ENCODE measurements at places on chromosomes 1 and 21.
A peak's percentile ranks its signal among the peaks of the same experiment; 100 is the strongest.

- peaks cover 42% of the 10 kb centered on the region for H3K4me1 ChIP-seq
- H3K27ac ChIP-seq = no peak overlapping the region
- H3K36me3 ChIP-seq = no peaks in the 10 kb centered on the region
- no peaks in the 10 kb centered on the region for H3K27me3 ChIP-seq
These were observed 42.6 kb downstream of the RSPH1 start for GRCh38 chr21:42453224-42453985.

- H3K27me3 ChIP-seq = no peaks in the 10 kb centered on the region
- H3K36me3 ChIP-seq = peaks cover 4% of the 10 kb centered on the region
- peaks cover 60% of the 10 kb centered on the region for H3K4me1 ChIP-seq
- no peak for DNase-seq
- peak overlapping the region; percentile 17 for H3K27ac ChIP-seq
These were observed 57.4 kb downstream of the GALNT2 start for GRCh38 chr1:230124186-230125128.

- H3K4me1 ChIP-seq = peaks cover 25% of the 10 kb centered on the region
- H3K4me3 ChIP-seq = no peak overlapping the region
- no peaks in the 10 kb centered on the region for H3K27me3 ChIP-seq
- H3K36me3 ChIP-seq = no peaks in the 10 kb centered on the region
- H3K27ac ChIP-seq = no peak overlapping the region
These were observed 83.8 kb upstream of the JAK1 start for GRCh38 chr1:65049941-65050713.

- DNase-seq = no peak
- H3K36me3 ChIP-seq = no peaks in the 10 kb centered on the region
- no peaks in the 10 kb centered on the region for H3K27me3 ChIP-seq
- H3K27ac ChIP-seq = no peak overlapping the region
- no peaks in the 10 kb centered on the region for H3K4me1 ChIP-seq
These were observed 104.6 kb downstream of the PDE9A start for GRCh38 chr21:42757826-42758655.

DNA sequence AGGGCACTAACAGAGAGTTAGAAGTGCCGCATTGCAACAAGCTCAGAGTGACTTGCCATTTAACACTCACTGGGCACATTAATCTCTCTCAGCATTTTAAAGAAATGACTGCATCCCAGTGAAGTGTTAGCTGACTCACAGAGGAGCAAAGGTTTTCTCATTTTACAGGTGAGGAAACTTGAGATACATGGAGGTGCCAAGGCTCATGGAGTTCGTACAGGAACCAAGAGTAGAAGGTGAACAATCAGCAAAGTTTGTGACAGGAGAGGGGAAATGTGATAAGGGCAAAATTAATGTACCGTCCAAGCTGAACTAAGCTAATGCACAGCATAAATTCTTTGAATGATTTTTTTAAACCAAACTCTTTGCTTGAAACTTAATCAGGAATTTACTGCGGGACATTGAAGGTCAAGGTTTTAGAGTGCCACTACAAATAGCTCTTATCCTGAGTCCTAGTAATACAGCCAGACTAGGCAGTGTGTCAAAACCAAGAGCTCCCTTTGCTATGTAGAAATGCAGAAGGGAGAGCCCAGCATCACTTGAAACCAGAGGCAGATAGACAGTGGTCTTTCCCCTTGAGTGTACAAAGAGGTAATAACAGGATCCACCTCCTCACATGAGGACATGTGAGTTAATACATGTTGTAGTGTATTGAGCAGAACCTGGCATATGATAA is 22.4 kb upstream of the NTPCR start:
- no peak overlapping the region for H3K4me3 ChIP-seq
- no peak for DNase-seq
- no peaks in the 10 kb centered on the region for H3K36me3 ChIP-seq
- H3K4me1 ChIP-seq = peaks cover 18% of the 10 kb centered on the region
